Left colon (tissue), 2 donors: ENCODE measurements at places on chromosomes 6 and 20.
A peak's percentile ranks its signal among the peaks of the same experiment; 100 is the strongest.

DNA sequence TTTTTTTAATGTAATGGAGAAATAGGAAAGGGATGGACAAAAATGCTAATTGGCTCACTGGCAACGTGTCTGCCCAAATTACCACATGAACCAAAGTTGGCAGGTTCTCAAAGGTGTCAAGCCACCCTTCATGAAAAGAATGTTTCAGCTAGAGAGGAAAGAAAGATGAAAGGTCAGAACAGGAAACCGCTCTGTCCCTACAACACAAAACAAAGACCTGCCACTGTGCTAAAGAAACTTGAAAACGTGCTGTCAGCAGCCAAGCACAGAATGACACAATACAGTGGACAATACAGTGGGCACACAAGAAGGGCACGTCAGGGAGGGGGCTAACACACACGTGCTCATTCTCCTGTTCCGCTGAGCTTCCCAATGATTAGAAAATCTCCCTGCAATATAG is 4.9 kb downstream of the PREP start:
- DNase-seq: no peak

GRCh38 chr6:130625825-130626527 is 201.2 kb upstream of the SMLR1 start:
- no peak for DNase-seq

GRCh38 chr6:43799551-43800297 is 29.7 kb downstream of the VEGFA start:
- no peak for DNase-seq

DNA sequence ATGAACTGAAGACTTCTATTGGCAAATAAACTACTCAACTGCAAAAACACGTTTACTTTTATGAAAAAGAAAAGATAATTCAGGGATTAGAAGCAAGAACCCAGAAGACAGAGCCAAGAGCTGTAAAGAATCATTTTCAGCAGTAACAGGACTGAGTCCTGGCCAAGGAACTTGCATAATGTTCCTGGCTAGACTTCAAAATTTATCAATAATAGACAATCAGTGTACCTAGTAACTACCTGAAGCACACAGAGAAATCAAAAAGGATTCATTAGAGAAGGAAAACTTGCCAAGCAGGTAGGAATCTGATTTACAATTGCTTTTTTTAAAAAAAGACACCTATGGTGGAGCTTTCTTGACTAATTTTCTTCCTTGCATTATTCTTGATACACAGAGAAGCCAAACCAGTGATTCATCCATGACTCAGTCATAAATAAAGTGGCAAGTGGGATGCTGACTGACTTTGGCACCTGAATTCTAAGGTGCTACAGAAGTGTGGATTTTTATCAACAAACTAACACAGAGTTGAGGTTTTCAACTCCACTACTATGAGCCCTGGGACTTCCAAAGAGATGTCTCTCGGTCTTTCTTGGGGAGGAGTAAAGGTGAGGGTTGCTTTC is 281.3 kb downstream of the BMP7 start:
- no peak for DNase-seq

- DNase-seq: peak; percentile 91
Measured at GRCh38 chr20:58209652-58210397, 18.6 kb downstream of the ANKRD60 start.
